Endothelial cell of umbilical vein (primary cell): ENCODE measurements at places on chromosomes 12 and 14. TPM values are rescaled to one million over a fixed set of nuclear protein-coding genes. Genes with fewer than 3 reads are reported as not detected.
A peak's percentile ranks its signal among the peaks of the same experiment; 100 is the strongest.

GRCh38 chr12:132288516-132289215, 40.7 kb downstream of the GALNT9 start:
- DNase-seq, result no peak

DNA sequence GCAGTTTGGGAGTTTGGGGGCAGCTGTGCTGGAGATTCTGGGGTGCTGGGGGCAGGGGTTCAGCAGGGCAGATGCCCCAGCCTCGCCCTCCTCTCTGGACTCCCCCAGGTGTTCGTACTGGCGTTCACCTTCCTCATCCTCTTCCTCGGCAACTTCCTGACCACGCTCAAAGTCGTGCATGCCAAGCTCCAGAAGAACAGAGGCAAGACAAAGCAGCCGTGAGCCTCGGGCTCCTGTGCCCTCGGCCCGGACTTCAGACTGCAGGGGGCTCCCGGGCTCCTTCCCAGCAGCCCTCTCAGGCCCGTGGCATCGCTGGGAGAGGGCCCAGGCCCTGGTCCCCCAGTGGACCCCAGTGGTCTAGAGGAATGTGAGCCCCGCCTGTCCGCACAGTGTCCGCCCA, 18.0 kb downstream of the RHOF start:
- no peak for DNase-seq

GRCh38 chr12:79059557-79059956, 195.0 kb downstream of the SYT1 start:
- DNase-seq, result no peak

ATF7IP gene
- total RNA-seq, result 72.4 and 73.5 TPM in 2 replicates

DNA sequence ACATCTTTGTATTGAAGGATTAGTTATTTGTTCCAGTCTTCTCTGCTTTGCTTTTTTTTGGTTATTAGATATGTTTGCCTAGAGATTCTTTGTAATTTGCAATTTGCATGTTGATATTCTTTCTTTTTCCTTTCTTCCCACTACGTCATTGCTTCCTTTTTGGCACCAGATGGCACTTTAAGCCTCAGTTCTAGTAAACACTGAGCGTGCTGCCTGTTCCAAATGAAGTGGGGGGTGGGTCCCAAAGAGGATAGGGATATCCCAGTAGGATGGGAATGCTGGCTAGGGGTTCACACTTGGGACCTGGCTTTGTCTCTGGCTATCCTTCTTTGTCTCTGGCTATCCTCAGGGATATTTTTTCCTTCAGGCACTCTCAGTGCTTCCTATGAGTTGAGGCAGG, 17.0 kb downstream of the EAPP start:
- DNase-seq, result peak; percentile 87
